Urothelium cell line (cell line): ENCODE measurements at places on chromosomes 12 and 14.

- DNase-seq: no peak
These were observed 707.8 kb downstream of the FLRT2 start for GRCh38 chr14:86237733-86238132.

- no peak for DNase-seq
These were observed 169.9 kb downstream of the CRADD start for GRCh38 chr12:93846936-93847516.

DNA sequence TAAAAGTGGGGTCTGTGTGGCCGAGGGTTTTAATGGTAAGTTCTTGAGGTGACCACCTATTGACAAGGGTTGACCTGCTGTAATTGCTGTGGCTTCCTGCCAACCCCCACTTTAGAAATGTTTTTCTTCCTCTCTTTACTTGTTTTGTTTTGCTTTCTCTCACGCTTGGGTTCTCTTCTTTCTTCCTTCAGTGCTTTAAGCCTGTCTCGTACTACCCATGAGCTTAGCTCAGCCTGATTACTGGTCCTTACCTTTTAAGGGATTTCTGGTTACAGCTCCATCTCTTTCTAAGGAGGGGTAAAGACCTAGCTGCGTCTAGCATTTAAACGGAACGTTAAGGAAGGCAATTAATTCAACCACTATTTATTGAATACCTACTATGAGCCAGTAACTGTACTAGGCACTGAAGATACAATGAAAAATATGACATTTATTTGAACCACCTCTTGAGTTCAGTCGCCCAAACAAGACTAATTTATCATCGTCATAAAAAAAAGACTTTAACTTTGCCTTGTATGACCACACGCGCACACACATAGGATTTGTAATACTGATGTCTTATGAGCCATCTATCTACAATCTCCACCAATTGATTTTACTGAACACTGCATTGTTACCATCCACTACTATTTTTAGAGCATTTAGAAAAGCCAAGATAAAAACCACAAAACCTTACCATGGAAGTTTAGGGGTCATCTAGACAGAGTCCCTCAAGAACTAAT, 888 bp upstream of the PPP1R12A start:
- DNase-seq: no peak

DNA sequence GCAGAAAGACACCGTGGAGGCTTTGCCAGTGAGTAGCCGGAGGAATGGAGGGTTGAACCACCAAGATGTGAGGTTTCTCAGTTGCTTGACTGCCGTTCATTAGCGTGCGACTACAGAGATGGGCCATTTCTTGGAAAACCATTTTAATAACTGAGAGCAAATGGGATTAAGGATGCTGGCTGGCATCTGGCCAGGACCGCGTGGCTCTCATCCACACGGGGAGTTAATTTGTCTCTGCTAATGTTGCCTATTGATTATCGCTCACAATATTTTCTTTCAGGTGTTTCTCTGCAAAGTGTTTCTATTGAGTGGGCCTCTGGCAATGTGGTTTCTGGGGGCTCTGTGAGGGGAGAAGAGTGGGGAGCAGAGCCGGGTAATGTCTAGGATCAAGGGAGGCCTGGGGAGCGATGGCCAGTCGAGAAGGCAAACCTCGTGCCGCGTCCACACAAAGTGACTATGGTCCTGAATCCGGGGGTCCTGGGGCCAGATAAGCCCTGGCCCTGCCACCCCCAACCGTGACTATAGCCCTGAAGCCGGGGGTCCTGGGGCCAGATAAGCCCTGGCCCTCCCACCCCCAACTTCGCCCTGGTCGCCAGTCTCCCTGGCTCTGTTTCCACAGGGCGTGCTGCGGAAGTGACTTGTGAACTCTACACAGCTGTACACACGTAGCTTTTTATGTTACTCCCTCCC, 110.6 kb downstream of the PRMT8 start:
- no peak for DNase-seq

GRCh38 chr12:95881331-95881955, 22.7 kb downstream of the SNRPF start:
- no peak for DNase-seq

DNA sequence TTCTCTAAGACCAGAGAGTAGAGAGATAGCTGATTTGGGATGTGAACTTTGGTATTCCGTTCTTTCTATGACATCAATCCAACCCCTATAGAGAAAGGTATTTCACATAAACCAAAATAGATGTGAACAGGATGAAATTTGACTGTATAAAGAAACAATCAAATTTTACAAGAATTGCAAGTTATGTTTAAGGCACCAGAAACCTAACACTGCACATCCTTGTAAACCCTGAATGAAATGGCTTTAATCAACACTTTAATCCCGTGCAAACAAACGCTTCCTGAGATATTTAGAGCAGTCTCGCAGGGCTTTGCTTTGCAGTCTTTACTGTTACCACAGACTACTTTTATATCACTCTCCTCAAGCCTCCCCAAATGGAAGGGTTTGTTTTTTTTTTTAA, 125.1 kb downstream of the APAF1 start:
- no peak for DNase-seq

GRCh38 chr14:95712398-95712797, 1.5 kb downstream of the TCL1A start:
- DNase-seq: no peak

- no peak for DNase-seq
These were observed 8.9 kb downstream of the KRT4 start for GRCh38 chr12:52805000-52805399.

- DNase-seq: peak; percentile 92
These were observed 180.0 kb upstream of the PRMT8 start for GRCh38 chr12:3311027-3311402.

DNA sequence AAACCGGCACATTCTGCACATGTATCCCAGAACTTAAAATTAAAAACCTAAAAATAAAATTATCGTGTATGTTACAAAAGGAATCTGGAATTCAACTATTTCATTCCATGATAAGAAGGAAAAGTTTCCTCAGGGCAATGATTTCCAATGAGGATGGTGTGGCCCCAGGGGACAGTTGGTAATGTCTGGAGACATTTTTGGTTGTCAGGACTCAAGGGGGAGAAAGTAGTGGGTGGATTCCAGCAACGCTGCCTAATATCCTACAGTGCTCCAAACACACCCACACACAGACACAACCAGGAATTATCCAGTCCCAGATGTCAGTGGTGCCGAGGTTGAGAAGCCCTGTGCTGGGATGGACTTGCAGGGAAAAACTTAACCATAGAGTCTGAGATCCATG, 228.3 kb downstream of the TMEM132D start:
- no peak for DNase-seq

DNA sequence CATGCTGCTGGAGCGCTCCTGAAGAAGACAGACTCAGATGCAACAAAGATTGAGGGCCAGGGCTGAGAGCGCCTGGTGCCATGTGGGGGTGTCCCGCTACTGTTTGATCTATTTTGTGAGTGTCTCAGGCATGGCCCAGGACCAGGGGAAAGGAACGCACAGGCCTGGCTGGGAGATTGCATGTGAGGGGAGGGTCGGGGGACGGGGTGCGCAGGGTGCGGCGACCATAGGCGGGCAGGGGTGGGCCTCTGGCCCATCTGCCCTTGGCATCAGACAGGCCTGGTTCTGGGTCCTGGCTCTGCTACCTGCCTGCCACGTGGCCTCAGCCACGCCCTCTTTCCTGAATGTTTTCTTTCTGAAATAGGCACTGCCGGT, 47.5 kb downstream of the BEGAIN start:
- no peak for DNase-seq

- DNase-seq: no peak
These were observed 380.3 kb downstream of the PCNX1 start for GRCh38 chr14:71287567-71287966.

- no peak for DNase-seq
These were observed 20.0 kb downstream of the ZFP36L1 start for GRCh38 chr14:68772761-68773381.

DNA sequence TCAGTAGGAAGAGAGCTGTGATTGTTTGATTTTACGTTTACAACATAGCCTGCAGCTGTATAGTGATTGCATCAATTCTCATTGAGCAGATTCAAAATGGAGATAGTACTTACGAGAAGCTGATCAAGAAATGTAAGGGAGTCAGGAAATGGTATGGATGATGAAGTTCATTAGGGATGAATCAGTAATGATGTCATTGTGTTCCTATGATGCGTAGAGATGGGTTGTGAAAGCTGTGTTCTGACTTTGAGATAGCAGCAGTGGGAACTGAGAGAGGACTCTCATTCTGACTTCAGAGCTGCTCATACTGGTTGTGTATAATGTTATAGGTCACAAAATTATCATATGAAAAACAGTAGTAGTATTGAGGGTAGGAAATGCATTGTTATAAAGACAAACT, 44.0 kb downstream of the TTLL5 start:
- DNase-seq: no peak

DNA sequence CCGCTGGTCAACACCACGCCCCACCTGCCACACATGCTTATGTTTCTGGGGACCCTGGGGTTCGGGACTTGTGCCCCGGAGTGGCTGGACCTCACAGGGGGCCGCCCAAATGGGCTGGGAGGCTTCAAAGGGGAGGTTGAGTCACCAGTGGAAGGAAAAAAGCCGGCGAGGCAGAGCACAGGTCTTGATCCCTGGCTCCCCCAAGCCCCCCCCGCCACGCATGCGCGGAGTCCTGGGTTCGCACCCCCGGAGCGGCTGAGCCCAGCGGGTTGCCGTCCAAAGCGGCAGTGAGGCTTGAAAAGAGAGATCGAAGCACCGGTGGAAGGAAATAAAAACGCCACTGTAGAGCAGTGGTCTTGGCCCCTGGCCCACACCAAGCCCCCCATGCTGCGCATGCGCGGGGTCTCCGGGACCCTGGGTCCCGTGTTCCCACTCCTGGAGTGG, 313.5 kb downstream of the ALG10 start:
- peak; percentile 92 for DNase-seq

- DNase-seq: no peak
These were observed 8.2 kb downstream of the NOC4L start for GRCh38 chr12:132152411-132152821.

DNA sequence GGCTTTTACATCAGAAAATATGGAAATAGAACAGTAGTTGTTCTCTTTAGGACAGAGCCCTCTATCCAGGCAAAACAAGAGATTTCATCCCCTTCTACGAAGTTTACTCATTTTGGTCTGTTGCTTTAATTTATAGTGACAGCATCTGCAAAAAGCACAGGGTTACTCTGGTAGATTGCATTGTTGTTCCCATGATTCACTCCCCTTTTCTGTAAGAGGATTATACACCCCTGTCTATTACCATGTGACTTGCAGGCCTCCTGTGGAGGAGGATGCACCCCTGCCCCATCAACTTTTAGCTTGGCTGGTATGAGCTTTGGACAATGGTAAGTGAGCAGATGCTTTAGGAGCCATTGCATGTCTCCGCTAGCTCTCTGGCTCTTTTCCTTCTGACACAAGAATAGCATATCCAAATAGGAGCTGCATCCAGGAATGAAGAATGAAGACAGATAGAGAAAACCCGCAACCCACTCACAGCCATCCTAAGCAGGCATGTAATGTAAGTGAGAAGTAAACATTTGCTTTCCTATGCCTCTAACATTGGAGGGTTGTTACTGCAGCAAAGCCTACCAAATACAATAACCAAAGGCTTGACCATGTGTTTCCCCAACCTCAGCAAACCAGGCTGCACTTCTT, 304.2 kb downstream of the AKAP6 start:
- no peak for DNase-seq

DNA sequence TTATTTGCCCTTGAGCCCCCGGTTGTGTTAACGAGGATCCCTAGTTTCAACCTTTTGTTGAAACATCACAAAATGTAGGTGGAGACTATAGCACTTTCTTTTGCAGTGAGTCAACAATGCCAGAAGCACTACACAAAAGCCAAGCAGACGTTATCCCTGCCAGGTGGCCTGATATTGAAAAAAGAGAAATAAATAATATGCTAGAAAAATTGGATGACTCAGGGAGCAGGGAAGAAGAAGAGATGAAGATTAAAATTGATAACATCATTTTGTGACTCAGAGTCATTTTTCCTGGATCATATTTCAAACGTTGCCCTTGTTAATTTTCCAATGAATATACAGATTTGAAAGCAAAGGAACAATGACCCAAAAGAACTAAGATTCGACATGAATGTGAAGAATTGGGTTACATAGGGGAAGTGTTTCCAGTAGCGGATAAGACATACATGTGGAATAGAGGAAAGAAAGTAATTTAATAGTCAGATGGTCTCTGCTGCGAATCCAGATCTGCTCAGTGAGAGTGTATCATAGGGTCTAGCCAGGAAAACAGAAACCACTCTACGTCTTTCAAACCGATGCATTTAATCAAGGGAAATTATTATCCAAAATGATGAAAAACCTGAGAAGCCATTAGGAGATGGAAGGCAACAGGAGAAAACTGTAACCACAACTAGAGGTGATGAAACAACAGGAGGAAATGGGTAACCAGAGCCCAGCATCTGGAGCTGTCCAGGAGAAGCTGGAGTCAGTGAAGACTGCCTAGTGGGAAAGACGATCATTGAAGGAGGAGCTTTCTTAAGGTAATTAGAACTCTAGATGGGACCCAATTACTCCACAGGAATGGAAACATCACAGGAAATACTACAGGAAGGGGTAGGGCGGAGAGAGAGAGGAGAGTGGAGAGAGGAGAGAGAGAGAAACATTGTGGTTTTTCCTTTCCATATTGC, 57.9 kb downstream of the RERG start:
- no peak for DNase-seq

DNA sequence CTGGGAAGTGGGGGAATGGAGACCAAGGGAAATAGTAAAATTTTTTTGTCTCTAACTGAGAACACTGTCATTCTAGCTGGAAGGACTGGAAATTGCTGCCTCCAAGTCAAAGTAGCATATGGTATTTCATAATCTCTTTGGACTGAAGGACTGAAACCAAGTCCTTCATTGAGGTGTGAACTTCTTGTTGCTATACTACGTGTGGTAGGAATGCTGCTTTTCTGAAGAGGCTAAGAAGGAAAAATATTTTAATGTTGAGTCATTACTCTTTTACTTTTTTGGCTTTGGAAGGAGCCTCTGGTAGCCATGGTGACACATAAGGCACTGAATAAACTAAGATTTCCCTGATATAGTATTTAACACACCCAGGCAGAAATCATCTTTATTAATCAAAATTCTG, 465.4 kb downstream of the NPAS3 start:
- peak; percentile 65 for DNase-seq

DNA sequence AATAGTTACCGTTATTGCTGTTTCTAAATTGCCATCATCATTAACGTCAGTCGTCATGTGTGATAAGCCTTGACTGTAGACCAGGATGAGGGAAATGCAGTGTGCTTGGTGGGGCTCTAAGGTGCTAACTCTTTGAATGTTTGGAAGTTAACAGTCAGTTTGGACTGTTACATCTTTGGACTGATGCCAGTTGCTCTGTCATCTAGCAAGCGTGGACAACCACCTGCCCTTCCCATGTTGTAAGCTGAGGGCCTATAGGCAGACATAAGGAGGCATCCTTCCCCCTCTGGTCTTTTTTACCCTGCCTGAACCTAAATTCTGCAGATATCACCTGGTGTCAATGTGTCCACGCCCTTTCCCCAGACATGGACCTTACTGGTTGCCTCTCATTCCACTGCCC, 94.4 kb downstream of the PPP2R5C start:
- no peak for DNase-seq

GRCh38 chr14:54105898-54106297, 149.3 kb upstream of the BMP4 start:
- DNase-seq: no peak

- DNase-seq: no peak
These were observed 259.6 kb upstream of the ATP2B1 start for GRCh38 chr12:89968151-89968700.

GRCh38 chr12:54421879-54422250, 2.8 kb upstream of the ITGA5 start:
- DNase-seq: no peak

GRCh38 chr12:67813456-67813904, 164.9 kb downstream of the DYRK2 start:
- no peak for DNase-seq

GRCh38 chr12:116136340-116136739, 141.2 kb downstream of the MED13L start:
- DNase-seq: peak; percentile 25
